ENCODE measurements at places on chromosomes 1 and 21. TPM values are rescaled to one million over a fixed set of nuclear protein-coding genes. Genes with fewer than 3 reads are reported as not detected.

Gene STPG1
- polyA plus RNA-seq = 4.8 TPM

Gene BPNT1
- 17.9 TPM for polyA plus RNA-seq

Gene VPS13D
- 36.9 TPM for polyA plus RNA-seq

Gene RAP1GAP
- polyA plus RNA-seq = 12.2 TPM

Gene ILDR2
- polyA plus RNA-seq = 0.06 TPM

Gene CLDN17
- polyA plus RNA-seq = 15.6 TPM
